ENCODE measurements at places on chromosomes 7 and 10.
A peak's percentile ranks its signal among the peaks of the same experiment; 100 is the strongest.

GRCh38 chr10:623477-624311, 65.8 kb downstream of the DIP2C start:
- DNase-seq: no peak

- DNase-seq: no peak
These were observed 806.9 kb downstream of the DNAJB9 start for GRCh38 chr7:109376576-109376975.

GRCh38 chr7:129721068-129721467, 109.5 kb downstream of the NRF1 start:
- no peak for DNase-seq

GRCh38 chr10:28411648-28412047, 108.8 kb upstream of the MPP7 start:
- DNase-seq: peak; percentile 41

GRCh38 chr10:37872955-37873354, 15.5 kb upstream of the ZNF248 start:
- DNase-seq: no peak

DNA sequence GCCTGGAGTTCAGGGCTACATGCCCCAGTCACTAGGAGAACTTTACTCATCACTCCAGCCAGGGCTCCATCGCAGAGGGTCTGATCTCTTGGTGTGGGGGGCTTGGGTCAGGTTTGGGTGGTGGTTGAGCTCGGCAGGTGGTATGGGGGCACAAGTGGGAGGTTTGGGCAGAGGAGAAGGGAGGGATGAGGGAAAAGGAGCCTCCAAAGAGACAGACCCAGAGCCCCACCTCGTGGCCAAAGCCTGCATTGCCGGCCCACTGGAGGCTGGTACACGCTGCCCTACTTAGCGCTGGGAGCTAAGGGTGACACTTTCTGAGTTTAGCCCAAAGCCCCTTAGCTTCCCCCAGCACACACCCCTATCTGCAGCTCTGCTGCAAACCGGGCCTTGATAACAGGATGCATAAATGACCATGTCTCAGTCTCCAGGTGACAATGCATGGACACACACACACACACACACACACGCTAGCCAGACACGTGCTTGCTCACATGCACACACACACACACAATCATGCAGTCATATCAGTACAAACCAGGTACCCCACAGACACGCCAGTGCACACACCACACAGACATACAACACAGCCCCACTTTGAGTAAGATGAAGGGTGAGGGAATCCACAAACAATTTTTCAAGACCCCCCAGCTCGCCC, 14.7 kb downstream of the LZTS2 start:
- peak; percentile 85 for DNase-seq

GRCh38 chr7:143247372-143247771, 15.9 kb upstream of the GSTK1 start:
- no peak for DNase-seq

DNA sequence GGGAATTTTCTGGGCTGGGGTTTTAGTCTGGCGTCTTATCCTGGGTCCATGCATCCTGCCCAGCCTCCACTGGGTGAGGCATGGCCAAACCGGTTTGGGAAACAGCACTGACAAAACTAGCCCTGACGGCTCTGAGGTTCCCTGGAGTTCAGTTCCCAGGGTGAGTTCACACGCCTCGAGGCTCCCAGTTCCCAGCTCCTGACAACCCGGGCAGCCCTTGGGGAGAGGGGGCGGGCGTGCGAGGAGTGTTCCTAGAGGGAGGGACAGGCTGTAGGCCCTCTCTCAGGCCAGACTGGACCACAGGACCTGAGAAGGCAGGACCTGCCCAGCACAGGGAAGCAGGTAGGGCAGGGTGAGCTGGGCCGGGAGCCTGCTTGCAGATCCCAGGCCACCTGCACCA, 82.3 kb upstream of the PPIF start:
- no peak for DNase-seq

- no peak for DNase-seq
These were observed 337.5 kb upstream of the KCND2 start for GRCh38 chr7:119935418-119936025.

DNA sequence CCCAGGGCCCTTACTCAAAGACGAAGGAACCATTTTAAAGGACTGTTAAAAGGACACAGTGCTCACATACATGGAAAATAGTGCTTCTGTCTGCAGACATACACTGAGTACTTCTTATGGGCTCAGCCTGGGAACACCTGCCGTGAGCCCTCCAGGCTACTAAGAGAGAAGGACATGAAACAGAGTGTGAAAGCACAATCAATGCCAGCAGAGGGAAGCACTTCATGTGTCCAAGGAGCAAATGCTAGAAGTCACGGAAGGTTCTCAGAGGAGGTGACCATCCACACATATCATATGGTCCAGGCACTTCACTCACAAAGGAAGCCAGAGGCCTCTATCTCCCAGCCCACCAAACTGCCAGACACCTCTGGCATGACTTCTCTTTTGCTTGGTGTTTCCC, 15.5 kb downstream of the ELMO1 start:
- DNase-seq: no peak

GRCh38 chr10:31413325-31413724, 94.3 kb downstream of the ZEB1 start:
- DNase-seq: no peak
